ENCODE measurements at places on chromosomes 3 and 15. TPM values are rescaled to one million over a fixed set of nuclear protein-coding genes. Genes with fewer than 3 reads are reported as not detected.

The GPX1 gene
- 106 TPM for total RNA-seq

The CHRD gene
- total RNA-seq, result 6.7 TPM

The ATP10A gene
- total RNA-seq, result 4.5 TPM

The CCDC13 gene
- total RNA-seq, result 7.6 TPM

The CCR2 gene
- total RNA-seq, result 8.0 TPM

DNA sequence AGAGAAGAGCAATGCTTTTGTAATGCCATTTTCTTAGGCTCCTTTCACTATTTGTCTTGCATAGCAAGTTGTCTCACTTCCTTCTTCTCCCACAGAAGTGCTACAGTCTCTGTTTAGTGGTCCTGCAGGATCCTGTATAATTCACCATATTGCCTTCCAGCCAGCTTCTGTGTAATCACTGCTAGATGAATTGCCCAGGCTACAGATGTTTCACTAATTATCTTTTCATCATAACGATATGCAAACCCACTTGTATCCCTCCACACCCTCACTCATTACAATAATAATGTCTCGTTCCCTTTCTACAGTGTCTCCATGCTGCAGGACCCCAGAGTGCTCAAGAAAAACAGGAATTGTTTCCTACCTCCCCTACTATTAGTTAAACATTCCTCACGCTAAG lies 402.9 kb downstream of the TBL1XR1 start:
- DNase-seq, result no peak

- DNase-seq, result peak; percentile 81
These were observed 51.5 kb upstream of the NANOGP8 start for GRCh38 chr15:35136321-35137189.

GRCh38 chr3:12984023-12984823 lies 89.0 kb downstream of the IQSEC1 start:
- DNase-seq, result peak; percentile 81

DNA sequence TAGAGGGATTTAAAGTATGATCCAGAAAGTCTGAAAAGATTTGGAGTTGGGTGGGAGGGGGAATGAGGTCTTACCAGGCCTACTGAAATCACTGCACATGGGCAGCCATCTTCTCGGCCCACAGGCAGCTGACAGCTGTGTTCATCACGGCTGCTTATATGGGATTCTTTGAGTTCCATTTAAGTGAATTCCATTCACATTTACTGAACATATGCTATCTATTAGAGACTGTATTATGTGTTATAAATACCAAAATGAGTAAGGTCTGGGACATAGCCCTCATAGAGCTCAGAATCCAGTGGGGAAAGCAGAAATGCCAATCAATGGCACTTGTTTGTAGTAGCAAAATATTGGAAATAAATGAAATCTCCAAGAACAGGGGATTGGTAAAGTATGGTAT lies 91.1 kb downstream of the TRIM42 start:
- no peak for DNase-seq

DNA sequence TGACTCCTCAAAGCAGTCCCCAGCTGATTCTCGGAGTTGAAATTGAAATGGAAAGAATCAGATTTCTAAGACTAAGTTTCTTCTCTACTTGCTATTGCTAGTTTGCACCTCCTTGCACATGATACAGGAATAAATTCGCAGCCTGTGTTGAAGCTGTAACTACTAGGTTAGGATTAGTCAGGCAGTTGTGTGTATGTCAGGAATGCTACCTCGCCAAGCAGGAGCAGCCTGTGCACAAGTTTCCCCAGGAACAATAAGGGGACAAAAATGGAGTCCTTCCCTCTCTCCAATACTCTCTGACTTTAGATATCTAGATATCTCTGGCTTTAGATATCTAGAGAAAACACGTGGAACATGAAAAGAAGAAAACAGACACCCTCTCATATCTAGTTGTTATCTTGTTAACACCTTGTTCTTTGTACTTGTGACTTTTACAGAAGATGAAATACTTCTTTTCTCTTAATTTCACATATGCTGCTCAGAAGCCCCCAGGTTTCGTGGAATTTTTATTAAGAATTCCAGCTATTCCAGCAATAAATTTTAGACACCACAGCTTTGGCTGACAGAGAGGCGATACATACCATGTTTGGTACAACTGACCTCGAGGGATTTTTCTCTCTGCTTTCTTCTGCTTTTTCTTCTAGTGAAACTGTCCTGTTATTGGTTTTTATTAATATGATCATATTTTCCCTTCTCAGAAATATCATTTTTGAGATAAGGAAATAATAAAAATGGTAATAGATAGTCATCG lies 56.1 kb upstream of the CMSS1 start:
- no peak for DNase-seq

- no peak for DNase-seq
These were observed 84.4 kb upstream of the PLCL2 start for GRCh38 chr3:16800361-16800760.

DNA sequence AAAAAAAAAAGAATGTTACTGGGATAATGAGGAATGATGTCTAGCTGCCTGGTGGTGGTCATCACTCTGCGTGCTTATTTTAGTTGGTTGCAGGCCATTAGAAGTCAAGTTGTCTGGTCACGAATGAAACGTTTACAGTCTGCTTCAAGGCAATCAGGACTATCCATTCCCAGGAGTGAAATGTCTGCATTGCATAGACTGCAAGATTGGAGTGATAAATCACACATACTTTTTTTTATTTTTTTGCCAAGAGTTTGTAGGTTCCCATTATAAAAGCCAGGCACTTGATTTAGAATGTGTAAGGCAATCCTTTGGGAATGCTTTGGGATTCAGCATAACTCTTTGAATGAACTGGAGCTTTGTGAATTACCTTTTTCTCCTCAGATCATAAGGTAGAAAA lies 132.3 kb downstream of the STAC start:
- DNase-seq, result no peak

GRCh38 chr15:48811325-48811958 lies 573 bp upstream of the CEP152 start:
- DNase-seq, result no peak

GRCh38 chr3:69890691-69891090 lies 108.8 kb upstream of the SAMMSON start:
- no peak for DNase-seq

- no peak for DNase-seq
These were observed 427.9 kb upstream of the AGTR1 start for GRCh38 chr3:148269816-148270215.
